ENCODE measurements at places on chromosomes 5 and 9.

DNA sequence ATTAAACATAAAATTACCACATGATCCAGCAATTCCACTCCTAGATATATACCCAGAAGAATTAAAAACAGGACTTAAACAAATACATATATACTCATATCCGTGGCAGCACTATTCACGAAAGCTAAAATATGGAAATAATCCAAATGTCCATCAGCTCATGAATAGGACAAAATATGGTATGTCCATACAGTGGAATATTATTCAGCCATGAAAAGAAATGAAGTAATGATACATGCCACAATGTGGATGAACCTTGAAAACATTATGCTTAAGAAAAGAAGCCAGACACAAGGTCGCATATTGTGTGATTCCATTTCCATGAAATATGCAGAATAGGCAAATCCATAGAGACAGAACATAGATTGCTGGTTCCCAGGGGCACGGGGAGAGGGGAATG lies 24.8 kb upstream of the AFAP1L1 start:
- no peak for DNase-seq

DNA sequence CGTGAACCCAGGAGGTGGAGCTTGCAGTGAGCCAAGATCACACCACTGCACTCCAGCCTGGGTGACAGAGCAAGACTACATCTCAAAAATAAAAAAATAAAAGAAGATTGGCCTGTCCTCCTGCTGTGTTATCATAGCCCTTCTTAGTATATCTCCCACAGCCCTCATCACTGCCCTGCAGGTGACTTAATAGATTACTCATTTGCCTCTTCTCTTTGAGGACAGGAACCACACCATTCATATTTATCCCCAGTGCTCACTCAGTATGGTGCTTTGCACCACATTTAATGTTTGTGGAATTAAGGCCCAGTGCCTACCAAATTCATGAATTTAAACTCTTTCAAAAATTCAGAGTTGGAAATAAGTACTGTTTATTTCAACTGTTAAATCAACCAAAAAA lies 10.3 kb downstream of the IDNK start:
- DNase-seq: no peak

DNA sequence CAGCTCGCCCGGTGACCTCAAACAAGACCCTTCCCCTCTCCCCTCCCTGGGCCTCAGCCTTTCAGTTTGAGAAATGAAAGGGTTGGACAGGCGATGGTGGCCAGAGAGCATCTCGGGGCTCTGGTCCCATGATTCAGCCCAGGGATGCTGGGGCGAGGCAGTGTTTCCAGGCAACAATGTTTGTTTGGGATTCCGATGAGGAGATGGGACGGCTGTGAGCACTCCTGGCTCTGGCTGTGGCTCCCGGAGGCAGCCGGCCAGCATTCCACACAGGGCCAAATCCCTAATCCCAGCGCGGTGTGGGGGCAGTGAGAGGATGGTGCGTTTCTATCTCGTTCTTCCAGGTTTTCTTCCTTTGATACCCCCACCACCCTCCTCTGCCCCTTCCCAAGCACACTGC lies 66.0 kb downstream of the HMCN2 start:
- DNase-seq: peak; percentile 87

DNA sequence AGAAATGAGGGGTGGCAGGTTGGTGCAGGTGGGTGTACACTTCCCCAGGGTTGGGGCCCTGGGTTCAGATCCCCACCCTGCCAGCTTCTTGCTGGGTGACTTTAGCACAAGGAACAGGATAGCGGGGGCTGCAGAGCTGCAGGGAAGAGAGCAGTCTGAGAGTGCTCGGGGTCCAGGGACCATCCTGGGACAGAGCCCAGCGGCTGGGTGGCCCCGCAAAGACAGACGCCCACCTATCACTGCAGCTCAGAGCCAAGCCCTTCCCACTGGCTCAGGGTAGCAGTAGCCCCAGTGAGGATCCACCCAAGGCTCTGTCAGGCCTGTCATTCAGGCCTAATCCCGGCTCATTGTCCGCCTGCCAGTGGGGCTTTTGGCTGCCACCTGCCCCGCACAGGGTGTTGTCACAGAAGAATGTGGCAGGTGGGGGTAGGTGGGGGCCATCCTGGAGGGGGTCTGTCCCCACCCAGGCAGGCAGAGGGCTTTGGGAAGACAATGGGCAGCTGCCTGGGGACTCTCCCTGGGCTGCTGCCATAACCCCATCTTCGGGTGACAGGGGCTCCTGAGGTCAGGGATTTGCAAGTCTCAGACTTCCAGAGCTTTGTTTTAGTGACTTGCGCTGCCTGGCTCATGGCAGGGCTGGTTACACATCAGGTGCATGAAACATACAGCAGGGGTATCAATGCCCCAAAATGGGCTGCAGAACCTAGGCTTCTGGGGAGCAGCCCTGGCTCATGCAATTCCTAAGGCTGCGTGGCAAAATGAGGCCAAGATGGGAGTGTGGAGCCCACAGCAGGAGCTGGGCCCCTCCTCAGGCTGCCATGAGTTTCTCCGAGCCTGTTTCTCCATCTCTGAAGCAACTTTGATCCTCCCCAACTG lies 52.1 kb downstream of the BARX1 start:
- peak; percentile 19 for DNase-seq

GRCh38 chr9:109776391-109776790 lies 3.6 kb upstream of the PALM2AKAP2 start:
- no peak for DNase-seq

- DNase-seq: no peak
Measured at GRCh38 chr5:64384765-64385164, 121.0 kb upstream of the RGS7BP start.

- DNase-seq: no peak
Measured at GRCh38 chr9:76759732-76760131, 4.5 kb upstream of the PCA3 start.

- DNase-seq: no peak
Measured at GRCh38 chr5:4549351-4549750, 590.8 kb upstream of the ADAMTS16 start.

DNA sequence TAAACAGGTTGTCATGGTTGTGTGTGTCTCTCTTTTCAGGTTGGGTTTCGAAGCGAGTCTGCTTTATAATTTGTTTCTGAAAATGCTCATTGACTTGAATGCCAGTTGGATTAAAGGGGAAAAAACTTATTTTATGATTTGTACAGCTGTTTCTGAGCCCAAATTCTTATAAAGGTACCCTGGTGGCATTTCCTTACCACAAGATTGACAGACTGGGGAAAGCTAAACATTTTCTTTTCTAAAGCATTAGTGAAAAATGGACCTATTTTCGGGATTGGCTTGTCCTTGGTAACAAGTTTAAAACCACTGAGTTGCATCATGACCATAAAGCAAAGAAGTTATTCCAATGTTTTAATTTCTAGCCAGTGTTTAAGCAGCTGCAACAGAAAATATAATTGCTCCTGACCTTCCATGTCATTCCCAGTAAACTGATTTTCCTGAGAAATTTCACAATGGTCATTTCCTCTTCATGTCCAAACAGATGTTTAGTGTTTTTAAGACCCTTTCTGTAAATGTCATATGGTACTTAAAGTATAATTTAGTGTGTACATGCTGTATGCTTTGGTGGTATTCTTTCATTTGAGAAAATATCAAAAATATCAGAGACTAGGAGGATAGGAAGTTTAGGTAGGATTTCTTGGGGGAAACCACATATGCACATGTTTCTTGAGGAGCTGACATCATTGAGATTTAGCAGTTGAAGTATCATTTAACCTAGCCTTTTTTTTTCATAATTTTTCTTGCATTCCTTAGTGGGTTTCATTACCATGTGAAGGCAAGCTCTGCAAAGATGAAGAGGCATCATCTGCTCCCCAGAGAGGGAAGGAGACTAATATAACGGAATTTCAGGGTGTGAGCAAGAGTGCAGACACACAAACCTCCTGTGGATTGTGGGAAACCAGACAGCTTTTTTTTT lies 667.1 kb upstream of the RGMB start:
- DNase-seq: no peak

DNA sequence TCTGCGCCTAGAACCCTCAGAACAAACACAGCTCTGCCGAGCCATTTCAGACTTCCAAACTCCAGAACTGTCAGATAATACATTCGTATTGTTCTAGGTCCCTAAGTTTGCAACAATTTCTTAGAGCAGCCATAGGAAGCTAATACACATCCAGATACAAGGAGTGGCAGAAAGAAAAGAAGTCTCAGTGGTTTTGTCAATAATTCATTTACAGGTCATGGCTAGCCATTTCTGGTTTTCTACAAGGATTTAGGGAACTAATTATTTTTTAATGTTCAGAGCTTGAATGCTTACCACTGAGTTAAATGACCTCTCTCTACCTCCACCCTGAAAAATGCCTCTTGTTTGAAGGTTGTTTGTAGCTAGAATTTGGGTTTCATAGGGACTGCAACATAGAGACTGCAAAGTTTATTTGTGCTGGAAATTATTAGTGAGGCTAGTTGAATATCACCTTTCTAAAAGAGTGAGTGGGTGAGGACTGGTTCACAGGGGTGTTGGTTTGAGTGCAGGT lies 15.5 kb upstream of the ERMP1 start:
- DNase-seq: no peak

GRCh38 chr9:2859776-2860379 lies 16.0 kb upstream of the PUM3 start:
- peak; percentile 61 for DNase-seq

DNA sequence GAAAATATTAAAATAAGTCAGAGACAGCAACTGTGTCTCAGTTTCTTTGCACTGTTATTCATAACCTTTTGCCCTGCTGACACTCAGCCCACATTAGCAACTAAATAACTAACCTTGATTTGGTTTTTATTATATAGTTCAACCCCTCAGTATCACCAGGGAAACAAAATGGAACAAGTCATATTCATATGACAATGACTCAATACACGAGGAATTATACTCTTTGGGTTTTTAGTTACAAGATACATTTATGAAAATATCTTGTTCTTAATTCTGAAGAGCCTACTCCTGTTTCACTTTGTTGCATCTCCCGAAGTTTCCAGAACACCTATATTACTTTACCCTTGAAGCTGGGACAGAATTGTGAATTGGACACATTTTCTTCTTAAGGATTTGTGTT lies 845.4 kb downstream of the EFNA5 start:
- DNase-seq: no peak

GRCh38 chr5:67620424-67621397 lies 424.1 kb upstream of the CD180 start:
- DNase-seq: no peak

GRCh38 chr5:102794677-102795331 lies 39.7 kb downstream of the PAM start:
- DNase-seq: no peak

GRCh38 chr5:93018461-93018860 lies 562.6 kb downstream of the NR2F1-AS1 start:
- no peak for DNase-seq

DNA sequence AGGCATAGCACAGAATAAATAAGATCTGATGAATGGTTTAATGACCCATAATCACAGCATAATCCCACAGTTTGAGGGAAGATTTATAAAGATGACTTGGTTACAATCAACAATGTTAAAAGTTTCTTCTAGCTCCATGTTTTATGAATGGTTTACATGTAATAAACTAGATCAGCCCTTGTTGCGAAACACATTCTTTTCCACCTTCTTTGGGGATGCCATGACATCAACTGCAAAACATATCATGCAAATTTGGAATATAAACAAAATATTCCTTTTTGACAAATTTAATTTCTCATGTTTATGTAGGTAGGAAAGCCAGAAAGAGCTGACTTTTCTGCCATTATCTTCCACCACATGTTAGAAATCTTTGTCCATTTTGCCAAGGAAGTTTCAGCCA lies 979.5 kb downstream of the MAT2B start:
- no peak for DNase-seq

DNA sequence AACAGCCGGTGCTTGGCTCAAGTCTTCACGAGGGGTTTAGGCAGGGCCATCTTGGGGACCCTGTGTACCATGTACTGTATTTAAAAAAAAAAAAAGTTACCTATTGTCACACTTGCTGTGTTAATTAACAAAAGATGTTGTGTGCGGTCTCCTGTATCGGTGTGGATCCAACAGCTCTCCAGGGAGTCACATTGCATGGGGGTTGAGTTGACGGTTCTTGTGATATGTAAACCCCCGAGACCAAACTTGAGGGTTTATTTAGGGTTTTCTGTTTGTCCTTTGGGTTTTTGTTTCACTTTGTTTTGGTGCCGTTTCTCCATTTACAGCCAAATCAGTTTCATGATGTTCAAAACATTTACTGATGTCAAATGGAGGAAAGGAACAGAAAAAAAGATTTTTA lies 22.2 kb downstream of the AMBP start:
- DNase-seq: no peak

GRCh38 chr9:86175223-86175622 lies 75.9 kb upstream of the GOLM1 start:
- no peak for DNase-seq

DNA sequence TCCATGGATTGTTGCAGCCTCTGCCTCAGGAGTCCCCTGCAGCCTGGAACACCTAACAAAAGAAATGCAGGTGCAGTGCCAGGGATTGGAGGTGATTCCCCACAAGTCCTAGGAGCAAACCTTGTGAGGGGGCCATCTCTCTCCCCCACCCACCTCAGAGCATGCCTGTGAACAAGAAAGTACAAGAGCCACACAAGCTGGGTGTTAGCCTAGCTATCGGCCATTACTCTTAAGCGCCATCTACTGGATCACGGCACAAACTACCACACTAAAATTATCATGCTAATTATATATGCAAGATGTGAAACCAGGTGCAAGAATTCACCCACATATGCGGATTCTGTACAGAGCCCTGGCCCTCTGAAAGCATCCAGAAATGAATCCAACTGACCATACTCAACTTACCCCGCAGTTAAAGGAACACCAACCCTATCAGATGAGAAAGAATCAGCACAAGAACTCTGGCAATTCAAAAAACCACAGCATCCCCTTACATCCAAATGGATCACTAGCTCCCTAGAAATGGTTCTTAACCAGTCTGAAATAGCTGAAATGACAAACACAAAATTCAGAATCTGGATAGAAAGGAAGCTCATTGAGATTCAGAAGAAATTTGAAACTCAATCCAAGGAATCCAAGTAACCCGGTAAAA lies 16.5 kb upstream of the PRSS3 start:
- DNase-seq: peak; percentile 34

GRCh38 chr5:74295141-74295540 lies 345.4 kb downstream of the ENC1 start:
- DNase-seq: no peak

DNA sequence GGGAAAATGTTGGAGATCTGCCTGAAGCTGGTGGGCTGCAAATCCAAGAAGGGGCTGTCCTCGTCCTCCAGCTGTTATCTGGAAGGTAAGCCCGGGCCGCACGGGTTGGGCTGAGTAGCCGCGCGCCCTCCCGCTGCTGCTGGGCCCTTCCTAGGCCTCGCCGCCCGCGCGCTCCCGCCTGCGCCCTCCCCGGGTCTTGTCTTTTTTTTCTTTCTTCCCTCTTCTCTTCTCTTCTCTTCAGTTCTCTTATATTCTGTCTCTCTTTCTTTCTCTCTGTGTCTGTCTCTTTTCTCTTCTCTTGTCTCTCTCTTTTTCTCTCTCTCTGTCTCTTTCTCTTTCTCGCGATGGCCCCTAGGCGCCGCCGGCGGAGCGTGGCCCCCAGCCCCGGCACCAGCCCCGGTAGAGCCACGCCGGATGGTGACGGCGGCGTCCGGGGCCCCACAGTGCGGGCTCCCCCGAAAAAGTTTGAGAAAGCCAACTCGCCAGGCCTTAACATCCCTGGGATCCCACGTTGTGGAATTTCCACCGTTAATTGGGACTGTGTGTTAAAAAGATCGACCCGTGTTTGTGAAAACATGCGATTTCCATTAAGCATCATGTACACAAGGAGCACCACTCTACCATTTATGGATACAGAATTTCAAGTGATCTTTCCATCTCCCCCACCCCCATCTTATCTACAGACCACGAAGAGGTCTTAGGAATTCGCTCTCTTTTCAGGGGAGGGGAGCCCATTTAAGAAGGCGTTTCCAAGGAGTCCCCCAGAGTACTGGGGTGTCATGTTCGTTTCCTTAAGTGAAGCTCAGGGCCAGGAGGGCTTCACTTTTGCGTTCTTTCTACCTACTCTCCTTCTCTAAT lies 616 bp downstream of the ABL1 start:
- DNase-seq: peak; percentile 80

Measured in left hindlimb (tissue), 1 donor.